ENCODE measurements at places on chromosomes 1 and 21.

DNA sequence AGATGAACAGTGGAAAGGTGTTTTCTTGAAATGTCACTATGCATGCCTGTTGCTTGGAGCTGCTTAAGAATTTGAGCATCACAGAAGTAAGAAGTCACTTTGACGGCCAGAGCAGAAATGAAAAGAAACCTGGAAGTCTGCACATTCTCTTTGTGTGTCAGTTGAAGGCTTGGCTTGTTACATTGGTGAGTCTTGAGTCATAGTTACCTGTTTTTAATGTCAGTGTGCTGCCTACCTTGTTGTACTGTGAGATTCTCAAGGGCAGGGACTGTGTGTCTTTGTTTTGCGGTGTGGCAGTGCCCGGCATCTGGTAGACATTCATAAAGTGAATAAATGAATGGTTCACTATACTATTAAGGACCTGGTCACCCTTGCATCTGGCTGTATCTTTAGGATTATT lies 9.9 kb downstream of the OTUD3 start:
- no peak for DNase-seq

DNA sequence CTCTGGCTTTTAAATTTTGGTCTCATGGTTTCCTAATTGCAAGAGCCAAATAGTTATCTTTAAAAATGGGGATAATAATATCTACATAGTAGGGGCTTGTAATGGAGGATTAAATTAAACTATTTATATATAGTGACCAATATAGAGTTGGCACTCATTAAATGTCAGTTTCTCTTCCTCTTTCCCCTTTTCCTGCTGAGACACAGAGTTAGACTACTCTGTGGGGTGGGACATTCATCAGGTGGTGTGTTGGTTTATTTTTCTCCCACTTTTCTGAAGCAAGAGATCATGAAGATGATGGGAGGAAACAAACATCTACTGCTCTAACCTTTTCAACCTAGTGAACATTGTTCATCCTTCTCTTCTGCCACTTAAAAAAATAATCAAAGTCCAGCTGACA lies 17.3 kb upstream of the RAP1A start:
- no peak for DNase-seq

GRCh38 chr1:21335750-21336224 lies 45.5 kb upstream of the ECE1 start:
- DNase-seq = no peak

GRCh38 chr1:100810360-100810759 lies 84.3 kb downstream of the EXTL2 start:
- no peak for DNase-seq

DNA sequence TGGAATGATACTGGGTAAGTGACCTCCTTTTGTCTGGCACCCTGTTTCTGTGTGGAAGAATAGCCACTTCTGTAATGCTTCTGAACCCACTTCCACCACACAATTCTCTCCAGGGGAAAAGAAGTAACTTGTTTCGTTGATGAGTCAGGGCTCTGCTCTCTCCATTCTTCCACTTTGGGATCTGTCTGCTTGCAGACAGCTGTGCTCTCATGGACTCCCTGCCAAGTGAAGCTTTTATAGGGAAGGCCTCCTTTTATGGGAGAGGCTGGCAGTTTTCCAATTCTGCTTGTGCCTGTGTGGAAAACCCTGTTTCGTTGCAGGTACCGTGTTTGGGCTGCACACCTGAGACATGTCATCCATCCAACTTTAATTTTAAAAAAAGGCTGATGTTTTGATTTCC lies 130.7 kb downstream of the GIPC2 start:
- peak; percentile 75 for DNase-seq

DNA sequence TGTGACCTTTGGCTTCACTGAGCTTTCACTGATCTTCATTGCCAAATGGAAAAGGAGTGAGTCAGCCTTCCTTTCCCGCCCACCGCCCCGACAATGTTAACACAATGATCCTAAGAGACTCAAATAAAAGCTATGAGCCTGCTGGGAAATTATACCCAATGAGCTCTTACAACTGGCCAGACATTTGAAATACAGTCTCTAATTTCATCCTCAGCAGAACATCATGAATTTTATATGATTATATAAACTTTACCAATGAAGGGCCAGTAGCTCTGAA lies 252.5 kb downstream of the SIPA1L2 start:
- peak; percentile 43 for DNase-seq

Data from EL (cell line).